ENCODE measurements at places on chromosomes 5 and 9.

- DNase-seq, result no peak
These were observed 73.0 kb downstream of the PTPDC1 start for GRCh38 chr9:94157050-94157801.

DNA sequence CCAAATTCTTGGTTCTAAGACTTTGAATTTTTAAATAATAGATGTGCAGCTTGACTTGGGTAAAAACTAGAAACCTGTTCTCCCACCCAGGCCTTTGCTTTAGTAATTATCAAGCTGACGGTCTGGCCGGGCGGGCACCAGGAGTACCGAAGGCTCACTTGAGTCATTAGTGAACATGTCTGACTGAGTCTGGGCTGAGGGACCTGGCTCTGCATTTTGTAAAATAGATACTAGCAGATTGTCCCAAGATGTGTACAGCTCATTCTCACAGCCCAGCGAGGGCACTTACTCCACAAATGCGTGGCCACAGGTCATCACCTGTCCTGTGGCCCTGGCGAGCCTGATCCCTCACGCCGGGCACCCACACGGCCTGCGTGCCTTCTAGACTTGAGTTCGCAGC, 216.2 kb downstream of the FANCC start:
- DNase-seq, result no peak

- DNase-seq, result no peak
These were observed 1.6 kb upstream of the CFAP90 start for GRCh38 chr5:7852542-7852941.

DNA sequence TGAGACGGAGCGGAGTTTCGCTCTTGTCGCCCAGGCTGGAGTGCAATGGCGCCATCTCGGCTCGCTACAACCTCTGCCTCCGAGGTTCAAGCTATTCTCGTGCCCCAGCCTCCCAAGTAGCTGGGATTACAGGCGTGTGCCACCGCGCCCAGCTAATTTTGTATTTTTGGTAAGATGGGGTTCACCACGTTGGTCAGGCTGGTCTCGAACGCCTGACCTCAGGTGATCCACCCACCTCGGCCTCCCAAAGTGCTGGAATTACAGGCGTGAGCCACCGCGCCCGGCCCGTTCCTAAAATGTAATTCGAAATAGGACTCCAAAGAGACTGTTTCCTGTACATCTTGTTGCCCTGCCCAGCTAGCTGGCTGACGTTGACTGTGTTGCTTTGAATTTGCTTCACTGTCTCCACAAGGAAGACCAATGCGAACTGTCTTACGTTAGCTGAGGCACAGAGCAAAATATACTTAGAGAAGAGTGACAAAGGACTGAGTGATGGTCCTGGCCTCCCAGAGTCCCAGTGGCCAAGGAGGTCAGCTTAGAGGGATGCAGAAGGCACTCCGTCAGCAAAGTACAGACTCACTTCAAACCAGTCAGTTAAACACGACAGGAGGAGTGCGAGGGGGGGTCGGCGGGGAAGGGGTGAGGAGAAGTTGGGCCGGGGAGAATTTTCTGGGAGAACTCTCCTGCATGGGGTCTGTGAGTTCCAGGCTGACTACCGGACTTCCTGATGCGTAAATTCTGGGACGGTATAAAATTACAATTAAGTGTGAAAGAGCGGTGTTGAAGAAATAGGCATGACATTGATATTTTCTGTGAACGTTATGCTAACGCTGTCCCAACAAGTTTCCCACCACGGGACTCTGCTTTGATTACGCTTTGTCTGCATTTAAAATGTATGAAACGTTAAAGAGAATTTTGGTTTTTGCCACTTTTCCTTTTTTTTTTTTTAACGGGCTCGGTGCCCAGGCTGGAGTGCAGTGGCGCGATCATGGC, 6.8 kb upstream of the TRIM41 start:
- DNase-seq, result peak; percentile 39

GRCh38 chr5:175444060-175444904, at the start of gene DRD1:
TSS of gene DRD1 (minus strand) at chr5:175444182. CDS start at chr5:175443099, 1,083 bp downstream.
- peak; percentile 32 for DNase-seq

DNA sequence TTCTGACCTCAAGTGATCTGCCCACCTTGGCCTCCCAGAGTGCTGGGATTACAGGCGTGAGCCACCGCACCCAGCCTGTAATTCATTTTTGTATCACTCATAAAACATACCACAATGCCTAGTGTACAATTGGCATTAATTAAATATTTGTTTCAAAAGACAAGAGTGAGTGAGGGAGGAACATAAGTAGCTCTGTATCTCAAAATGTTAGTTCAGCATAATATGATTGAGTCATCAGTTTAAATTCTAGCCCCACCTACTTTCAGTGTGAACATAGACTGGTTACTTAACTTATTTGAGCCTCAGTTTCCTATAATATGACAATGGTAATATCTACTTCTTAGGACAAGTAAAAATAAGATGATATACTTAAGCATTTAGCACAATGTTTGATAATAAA, 26.9 kb downstream of the INVS start:
- no peak for DNase-seq

DNA sequence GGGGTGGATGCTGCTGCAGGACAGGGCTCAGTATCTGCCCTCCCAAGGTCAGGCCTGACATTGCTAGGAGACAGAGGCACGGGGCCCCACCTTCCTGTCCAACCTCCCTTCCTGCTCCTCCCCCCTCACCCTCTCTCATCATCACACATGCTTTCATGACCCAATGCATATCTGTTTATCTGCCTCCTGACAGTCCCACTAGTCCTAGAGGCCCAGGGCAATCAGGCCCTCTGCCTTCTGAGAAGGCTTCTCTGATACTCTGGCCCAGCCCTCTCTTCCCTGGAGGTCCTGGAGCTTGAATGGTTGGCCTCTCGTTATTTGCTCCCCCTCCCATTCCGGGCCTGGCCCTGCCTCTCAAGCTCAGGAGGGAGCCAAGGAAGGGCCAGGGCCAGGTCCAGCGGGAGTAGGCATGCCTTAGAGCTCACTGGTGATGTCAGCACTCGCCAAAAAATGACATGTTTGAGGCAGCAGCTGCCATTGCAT, 90.6 kb upstream of the SAP30L start:
- DNase-seq, result no peak

DNA sequence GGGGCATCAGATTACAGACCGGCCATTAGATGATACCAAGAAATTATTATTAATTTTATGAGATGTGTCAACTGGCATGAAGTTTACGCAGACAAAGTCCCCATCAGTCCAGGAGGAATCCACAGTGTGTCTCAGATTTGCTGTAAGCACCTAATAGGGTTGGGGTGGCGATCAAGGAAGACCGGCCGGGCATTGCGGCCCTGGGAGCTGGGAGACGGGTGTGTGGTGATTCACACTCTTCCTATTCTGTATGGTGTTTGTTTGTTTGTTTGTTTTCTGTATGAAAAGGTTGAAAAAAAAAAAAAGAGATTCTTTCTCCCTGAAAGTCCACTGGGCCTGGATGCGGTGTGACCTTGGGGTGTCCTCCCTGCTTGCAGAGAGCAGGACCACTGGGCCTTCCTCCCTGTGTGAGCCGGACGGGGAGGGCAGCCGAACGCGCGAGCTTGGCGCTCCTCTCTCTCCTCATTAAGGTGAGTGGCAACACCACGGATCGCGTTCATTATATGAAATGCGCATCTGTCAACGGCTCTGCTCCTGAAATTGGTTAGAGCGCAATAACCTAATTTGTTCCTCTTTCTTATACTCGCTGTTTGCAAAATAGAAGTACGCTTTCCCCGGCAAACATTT, 15.1 kb downstream of the RASGEF1C start:
- no peak for DNase-seq

- peak; percentile 53 for DNase-seq
These were observed 743 bp downstream of the NR3C1 start for GRCh38 chr5:143402553-143403333.

GRCh38 chr5:137888863-137889759, at the start of gene PKD2L2:
TSS of gene PKD2L2 (plus strand) at chr5:137889457. CDS start at chr5:137889492, 35 bp downstream.
- DNase-seq, result peak; percentile 92

GRCh38 chr9:127177665-127178265, 55.3 kb upstream of the ANGPTL2 start:
- DNase-seq, result no peak

DNA sequence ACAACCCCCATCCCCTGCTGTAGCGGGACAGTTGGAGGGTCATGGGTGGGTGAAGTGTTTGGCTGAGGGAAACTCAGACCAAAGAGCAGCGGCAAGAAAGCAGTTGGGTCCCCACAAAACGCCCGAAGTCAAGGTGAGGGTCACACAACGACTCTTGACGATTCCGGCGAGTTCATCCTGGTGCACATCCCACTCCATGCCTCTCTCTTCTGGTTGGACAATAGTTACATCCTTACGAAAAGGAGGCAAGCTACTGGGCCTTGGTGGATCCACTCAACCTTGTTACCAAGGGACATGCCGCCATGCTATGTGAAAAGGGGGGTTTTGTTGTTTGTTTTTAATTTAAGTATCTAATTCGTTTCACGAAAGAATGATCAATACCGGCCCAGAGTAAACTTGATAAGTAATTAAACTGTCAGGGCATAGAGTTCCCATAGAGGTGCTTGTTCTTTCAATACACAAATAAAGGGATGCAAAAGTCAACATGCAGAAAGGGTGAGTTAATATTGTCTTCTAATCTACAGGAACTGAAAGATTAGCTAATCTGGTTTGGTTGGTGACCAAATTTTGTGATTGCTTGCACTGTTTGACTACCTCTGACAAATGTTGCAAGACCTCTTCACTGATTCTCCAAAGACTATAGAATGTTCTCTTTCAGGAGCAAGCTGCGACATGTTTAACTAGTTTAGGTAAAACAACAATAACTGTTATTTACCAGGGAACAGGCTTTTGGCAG, 732 bp upstream of the SMIM15 start:
- no peak for DNase-seq

DNA sequence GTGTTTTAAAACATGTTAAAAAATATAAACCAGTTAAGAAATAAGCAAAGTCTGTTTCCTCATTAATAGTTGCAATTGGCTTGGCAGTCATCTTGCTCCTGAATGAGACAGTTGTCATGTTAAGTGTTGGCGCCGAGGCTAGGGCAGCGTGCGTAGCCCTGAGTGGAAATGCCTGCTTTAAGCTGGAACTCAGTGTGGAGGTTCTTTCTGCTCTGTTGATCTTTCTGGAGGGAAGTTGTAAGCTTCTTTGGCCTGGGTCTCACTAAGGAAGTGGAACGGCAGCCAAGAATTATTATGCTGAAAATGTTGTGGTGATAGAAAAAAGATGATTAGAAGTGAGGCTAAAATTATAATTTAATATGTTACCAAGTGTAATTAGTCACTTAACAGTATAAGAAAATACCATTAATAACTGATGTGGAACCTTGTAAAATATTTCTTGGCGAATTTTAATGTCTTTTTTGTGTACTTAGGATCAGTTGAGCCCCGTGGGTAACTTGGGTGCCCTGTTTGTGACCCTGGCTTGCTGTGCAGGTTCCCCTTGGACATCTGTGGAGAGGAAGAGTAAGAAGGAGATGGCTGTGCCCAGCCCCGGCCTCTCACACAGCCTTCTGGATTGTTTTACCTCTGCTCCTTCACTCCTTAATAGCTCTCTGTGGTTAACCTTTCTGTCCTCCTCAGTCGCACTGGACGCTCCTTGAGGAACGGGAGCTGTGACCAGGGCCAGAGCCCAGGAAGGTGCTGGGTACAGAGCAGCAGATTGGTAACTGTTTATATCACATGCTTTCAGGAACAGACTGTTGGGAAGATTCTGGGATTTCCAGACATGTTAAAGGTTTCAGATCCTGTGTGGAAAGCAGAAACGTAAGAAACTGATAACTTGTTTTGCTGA, 31.0 kb downstream of the PCBD2 start:
- no peak for DNase-seq

DNA sequence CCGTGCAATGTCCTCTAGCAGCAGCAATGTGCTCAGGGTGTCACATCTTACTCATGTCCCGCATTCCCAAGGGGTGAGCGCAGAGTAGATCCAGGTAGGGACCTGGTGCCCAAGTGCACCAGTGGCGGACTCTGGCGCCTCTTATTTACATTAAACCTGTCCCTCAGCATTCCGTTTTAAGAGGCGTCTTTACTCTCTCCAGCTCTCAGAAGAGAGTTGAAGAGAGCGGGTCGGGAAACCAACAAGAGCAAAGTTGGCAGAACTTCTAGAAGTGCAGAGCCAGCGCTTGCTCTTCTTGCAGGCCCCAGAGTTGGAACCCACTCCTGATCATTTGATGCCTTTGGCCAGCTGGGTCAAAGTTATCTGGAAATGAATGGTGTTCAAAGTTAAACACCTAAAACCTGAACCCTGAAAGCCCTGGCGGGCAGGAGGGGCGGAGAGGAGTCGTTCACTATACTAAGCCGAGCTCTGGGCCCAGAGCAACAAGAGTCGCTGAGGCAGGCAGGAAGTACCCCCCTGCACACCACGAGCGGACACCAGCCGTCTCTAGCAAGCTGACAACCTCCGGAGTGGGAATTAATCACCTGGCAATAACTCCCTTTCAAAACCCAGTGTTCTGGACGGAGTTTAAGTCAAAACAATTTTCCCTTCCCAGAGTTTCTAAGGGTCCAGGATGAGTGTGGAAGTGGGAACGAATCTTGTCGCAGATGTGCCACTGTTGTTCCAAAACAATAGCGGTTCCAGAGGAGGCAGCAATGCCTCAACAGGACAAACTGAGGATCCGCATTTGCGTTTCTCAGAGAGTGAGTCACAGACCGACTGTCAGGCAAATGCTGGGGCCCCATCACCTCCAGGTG, 122.8 kb downstream of the TMEM161B start:
- no peak for DNase-seq

GRCh38 chr5:1387059-1387755, 42.3 kb upstream of the CLPTM1L start:
- no peak for DNase-seq

- DNase-seq, result peak; percentile 48
These were observed 6.8 kb upstream of the FXN start for GRCh38 chr9:69028754-69029153.

- no peak for DNase-seq
These were observed 257.8 kb downstream of the GOLPH3 start for GRCh38 chr5:31916327-31916726.

DNA sequence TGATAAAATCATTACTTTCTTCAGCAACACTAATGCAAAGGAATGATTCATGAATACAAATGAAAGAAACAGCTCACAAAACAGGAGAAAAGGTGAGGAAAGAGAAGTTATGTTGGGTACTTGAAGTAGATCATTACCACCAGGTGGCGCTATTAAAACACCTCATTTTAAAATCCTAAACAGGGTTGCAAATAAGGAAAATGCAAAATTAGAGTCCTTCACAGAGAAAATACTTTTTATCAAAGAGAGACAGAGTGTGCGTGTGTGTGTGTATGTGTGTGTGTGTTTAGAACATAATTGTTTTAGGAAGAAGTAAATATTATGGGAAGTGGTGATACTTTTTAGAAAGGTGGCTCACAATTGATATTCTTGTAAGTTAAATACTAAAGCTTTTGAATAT, 49.5 kb upstream of the CD180 start:
- no peak for DNase-seq

DNA sequence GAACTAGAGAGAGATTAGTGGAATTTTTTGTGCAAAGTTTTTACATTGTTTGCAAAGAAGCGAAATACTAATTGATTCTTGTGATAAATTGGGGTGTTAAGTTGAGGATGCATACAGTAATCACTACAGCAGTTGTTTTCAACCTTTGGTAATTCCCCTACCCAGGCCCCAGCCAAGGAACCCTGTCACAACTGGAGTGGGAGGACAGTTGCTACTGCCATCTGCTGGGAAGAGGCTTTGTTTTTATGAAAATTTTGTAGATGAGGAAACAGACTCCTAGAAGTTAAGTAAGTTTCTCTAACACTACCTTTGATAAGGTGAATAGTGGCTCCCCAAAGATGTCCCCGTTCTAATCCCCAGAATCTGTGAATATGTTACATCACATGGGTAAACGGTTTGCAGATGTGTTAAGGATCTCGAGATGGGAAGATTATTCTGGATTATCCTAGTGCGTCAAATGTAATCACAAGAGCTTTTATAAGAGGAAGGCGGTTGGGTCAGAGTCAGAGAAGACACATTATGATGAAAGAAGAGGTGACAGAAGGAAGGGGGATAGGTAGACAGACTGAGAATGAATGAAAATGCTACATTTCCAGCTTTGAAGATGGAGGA, 34.0 kb upstream of the PPP1R2B start:
- DNase-seq, result no peak
